ENCODE measurements at places on chromosomes 3 and 15.

- DNase-seq = no peak
Observed at GRCh38 chr15:87758794-87759418, 497.6 kb downstream of the NTRK3 start.

GRCh38 chr3:119642746-119643473, 17.5 kb downstream of the POPDC2 start:
- DNase-seq = no peak

GRCh38 chr3:10937141-10937825, 55.3 kb upstream of the SLC6A1 start:
- DNase-seq = no peak

GRCh38 chr3:126556637-126557414, 1.9 kb downstream of the C3orf22 start:
- no peak for DNase-seq

- DNase-seq = no peak
Observed at GRCh38 chr3:135217730-135218129, 422.7 kb downstream of the EPHB1 start.

DNA sequence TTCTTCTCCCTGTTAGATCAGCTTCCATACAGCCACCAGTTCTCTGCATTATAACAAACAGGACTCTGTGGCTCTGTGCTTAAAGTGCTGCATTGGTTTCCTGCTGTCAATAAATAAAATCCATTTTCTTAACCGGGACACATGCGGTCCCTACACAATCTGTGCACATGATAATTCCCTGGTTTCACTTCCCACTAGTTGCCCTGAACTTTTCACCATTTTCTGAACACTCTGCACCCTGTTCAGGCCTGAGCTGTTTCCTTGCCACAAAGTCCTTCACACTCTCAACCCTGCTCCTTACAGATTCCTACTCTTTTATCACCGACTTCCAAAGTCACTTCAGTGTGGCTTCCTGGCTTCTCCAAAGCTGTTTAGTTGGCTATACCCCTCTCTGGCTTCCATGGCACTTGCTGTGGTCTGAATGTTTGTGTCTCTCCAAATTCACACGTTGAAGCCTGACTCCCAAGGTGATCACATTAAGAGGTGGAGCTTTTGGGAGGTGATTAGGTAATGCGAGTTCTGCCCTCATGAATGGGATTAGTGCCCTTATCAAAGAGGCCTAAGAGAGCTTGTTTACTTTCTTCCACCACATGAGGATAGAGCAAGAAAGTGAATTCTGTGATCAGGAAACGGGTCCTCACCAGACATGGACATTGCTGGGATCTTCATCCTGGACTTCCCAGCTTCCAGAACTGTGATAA, 233.4 kb downstream of the CHST2 start:
- DNase-seq = no peak

DNA sequence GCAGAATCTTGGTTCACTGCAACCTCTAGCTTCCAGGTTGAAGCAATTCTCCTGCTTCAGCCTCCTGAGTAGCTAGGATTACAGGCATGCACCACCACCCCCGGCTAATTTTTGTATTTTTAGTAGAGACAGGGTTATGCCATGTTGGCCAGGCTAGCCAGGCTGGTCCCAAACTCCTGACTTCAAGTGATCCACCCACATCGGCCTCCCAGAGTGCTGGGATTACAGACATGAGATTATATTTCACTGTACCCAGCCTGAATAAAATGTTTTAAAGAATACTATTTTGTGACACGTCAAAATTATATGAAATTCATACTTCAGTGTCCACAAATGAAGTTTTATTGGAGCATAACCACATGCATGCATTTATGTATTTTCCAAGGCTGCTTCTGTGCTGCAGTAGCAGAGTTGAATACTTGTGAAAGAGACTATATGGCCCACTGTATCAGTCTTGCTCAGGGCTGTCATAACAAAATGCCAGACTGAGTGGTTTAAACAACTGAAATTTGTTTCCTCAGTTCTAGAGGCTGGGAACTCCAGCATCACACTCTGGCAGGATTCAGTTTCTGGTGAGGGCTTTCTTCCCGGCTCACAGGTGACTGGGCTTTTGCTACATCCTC, 77.2 kb downstream of the PRTG start:
- DNase-seq = no peak

DNA sequence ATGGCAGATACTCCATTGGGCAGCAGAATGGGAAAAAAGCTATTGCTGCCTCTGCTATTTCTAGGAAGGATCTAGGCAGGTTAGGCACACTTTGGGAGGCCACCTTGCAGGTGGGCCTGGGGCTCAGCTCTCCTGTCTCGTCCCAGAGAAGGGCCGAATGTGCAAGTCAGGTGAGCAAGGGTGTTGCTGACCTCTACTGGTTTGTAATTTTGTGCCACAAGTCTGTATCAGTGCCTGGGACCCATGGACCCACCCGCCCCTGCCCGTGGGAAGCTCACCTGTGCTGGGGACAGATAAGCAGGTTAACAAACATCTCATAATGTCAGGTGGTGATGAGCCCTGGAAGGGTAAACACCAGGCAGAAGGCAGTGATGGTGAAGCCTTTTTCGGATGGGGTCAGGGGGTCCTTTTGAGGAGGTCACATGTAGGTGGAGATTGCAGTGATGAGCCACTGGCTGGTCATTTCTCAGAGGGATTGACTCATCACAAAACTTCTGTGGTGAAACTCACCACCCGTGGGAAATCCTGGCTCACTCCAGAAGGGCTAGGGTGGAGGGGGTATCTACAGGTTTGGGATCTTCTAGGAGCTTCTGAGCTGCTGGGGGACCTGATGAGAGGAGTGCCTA, 161.3 kb downstream of the KLF13 start:
- DNase-seq = peak; percentile 35

- no peak for DNase-seq
Observed at GRCh38 chr3:17050071-17050470, 165.3 kb downstream of the PLCL2 start.

DNA sequence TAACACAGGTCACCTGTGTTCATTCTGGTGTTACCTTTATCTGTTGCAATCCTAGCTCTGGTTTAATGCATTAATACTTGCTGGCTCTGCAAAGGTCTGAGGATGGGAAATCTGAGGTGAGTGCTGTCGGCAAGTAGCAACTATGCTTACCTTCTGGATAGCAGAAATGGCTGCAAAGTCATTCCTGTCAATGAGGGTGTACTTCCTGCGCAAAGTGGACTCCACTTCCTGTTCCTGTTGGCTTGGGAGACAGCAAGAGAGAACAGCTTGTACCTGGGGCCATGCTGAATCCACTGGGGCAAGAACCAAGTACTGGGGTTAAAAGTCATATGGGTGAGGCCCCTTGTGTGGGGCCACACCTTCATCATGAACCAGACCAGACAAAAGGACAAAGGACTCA, 37.3 kb downstream of the KIF9 start:
- no peak for DNase-seq

- DNase-seq = no peak
Observed at GRCh38 chr15:31869686-31870307, 160.5 kb upstream of the CHRNA7 start.

DNA sequence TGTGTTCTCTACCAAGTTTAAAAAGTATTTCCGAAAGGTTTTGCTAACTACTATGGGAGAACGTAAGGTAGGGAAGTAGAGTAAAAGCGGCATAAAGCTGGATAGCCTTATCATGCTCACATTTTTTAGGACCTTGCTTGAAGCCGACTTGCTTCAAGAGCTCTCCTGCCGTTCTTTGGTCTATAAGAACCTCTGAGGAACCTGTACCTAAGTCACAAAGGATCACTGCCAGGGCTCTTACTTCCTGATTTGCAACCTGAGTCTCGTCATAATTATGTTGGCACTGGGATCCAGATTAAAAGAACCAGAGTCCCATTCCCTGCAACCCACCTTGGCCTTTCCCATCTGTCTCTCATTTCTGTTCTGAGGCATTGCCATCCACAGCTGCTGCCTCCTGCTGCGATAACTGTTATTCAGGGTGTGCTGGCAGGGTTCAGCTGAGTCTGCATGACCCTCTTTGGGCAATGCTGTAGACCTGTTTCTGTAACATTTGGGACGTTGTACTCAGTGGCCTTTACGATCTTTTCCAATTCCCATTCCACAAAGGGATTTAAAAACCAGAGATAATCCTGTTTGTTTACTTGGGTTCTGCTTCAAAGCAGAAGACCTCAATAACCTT, 131.0 kb upstream of the UMPS start:
- DNase-seq = no peak
